ENCODE measurements at places on chromosomes 5 and 9.

DNA sequence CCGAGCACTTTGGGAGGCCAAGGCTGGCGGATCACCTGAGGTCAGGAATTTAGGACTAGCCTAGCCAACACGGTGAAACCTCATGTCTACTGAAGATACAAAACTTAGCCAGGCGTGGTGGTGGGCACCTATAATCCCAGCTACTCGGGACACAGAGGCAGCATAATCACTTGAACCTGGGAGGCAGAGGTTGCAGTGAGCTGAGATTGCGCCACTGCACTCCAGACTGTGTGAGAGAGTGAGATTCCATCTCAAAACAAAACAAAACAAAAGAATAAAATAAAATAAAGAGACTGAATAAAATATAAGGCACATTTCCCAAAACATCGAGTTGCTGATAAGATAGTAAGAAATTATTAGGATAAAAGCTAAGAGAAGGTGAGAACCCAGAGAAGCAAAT is 32.3 kb upstream of the GLDC start:
- no peak for DNase-seq

DNA sequence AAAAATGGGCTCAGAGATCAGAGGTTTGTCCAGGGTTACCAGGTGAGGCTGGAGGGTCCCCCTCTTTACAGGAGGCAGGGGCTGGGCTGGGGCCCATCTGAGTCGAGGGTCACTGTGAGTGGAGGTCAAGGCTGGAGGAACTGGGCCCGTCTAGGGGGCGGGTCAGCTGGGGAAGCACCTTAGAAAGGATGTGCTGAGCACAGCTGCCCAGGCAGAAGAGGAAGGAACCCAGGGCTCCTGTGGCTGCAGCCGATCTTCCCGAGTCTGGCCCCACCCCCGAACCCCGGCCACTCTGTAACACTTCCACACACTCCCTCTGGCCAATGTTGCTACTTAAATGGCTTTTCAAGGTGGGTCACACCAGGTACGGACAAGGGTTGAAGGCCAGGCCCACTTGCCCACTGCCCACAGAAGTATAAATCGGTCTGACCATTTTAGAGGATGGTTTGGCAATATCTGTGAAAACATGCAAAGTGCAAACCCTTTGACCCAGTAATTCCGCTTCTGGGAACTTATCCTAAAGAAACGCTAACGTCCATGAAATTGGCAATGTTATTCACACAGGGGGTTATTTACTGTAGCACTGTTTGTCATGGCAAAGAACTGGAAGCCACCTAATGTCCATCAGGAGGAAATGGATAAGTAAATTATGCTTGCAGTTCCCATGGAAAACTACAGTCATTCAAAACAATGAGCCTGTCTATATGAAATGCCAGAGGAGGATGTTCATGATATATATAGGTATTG is 30.5 kb upstream of the EEIG1 start:
- no peak for DNase-seq

DNA sequence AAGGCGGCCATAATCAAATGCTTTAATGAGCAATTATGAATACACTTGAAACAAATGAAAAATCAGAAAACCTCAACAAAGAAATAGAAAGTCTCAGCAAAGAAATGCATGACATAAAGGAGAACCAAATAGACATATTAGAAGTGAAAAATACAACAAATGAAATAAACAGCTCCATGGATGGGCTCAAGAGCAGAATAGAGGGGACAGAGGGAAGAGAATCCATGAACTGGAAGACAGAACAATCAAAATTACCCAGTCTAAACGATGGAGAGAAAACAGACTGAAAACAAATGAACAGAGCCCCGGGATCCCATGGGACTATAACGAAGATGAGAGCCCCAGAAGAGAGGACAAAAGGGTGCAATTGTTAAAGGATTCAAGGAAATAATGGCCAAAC is 6.6 kb upstream of the WWC1 start:
- no peak for DNase-seq

DNA sequence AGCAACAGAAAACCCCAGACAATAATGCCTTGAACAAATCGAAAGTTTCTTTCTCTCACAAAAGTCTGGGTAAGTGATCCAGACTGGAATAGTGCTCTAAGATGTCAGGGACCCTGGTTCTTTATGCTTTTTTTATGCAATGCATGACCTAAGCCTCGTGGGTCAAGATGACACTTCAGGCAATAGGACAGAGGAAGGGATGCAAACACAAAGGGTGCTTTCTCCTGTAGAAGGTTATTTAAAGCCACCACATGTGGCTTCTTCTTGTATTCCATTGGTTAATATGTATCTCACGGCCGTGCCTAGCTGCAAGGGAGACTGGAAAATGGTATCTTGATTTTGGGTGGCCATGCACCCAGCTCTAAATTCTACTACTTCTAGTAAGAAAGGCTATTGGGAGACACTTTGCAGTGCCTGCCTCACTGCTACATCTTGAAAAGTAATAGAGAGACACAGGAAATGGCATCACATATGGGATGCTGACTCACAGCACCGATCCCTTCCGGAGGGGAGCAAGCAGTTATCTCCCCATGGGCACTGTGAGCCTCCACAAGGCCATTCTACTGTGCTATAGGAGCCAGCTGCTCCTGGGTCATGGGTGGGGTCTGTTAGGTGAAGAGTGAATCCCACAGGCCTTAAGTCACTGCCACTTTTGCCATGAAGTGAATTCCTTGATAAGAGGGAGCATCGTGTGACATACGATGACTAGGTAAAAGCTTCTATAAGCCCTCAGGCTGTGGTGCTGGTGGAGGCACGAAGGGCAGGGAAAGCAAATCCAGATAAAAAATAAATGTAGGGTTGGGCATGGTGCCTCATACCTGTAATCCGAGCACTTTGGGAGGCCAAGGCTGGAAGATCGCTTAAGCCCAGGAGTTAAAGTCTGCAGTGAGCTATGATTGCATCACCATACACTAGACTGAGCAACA is 32.5 kb upstream of the RAB14 start:
- DNase-seq: no peak

DNA sequence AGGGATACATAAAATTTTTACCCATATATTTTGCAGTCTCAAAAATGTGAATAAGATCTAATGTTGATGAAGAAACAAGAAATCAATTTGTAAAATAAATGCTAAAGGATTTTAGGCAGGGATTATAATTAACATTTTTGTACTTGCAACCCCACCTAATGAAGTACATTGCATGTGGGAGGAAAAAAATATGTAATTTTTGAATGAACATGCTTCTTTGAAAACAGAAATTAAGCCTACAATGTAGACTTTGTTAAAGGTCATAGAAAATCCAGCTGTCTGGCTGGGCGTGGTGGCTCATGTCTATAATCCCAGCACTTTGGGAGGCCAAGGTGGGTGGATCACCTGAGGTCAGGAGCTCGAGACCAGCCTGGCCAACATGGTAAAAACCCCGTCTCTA is 15.6 kb downstream of the SLC27A6 start:
- DNase-seq: no peak

- DNase-seq: no peak
Observed at GRCh38 chr9:6215562-6215961, at the start of gene IL33. Gene IL33, plus strand, starts transcription at chr9:6215807. Its CDS starts 25,888 bp downstream, at chr9:6241695.

- DNase-seq: no peak
Observed at GRCh38 chr9:1535051-1535450, 480.1 kb upstream of the SMARCA2 start.

DNA sequence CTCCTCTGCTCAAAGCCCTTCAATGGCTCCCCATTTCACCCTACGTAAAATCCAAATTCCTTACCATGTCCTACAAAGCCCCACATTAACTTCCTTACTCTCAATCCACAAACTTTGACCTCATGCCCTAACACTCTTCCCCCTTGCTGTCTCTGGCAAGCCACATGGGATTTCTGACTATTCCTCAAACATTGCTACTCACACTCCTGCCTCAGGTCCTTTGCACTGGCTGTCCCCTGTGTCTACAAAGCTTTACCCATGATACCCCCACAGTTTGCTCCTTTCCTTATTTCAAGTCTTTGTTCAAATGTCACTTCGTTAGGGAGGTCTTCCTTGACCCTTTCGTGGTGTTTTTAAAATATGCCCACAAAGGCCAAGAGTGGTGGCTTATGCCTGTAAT is 40.4 kb upstream of the MATR3 start:
- no peak for DNase-seq

GRCh38 chr5:133124891-133125290 is 73.1 kb downstream of the HSPA4 start:
- no peak for DNase-seq

- DNase-seq: no peak
Observed at GRCh38 chr5:133241179-133242092, 189.6 kb downstream of the HSPA4 start.

GRCh38 chr5:113017881-113018635 is 41.5 kb downstream of the DCP2 start:
- DNase-seq: no peak

DNA sequence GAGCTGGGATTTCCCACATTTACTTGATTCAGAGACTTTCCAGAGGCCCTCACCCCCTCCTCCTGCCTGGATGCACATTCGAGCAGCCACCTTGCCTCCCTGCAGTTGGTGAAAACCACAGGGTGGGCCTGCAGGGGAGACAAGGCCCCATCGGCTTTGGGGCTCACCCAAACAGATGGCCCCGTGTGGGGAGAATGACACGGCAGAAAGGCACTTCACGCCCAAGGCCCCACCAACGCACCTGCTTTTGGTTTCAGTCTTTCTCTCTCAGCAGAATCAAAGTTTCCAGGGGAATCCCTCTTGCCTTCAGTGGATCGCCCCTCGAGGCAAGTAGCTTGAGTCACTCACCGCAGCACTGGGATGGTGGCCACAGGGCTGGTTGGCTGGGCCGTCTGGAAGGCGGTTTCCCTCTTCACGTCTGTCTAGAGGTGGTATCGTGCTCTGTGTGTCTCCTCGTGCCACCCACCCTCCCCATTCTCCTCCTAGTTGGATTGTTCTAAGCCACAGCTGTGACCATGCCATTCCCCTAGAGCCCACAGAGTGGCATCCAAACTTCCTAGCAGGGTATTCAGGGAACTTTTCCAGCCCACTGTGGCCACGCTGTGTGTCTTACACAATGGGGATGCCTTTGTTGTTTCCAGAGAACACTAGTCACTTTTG is 31.8 kb downstream of the SEC61B start:
- no peak for DNase-seq

DNA sequence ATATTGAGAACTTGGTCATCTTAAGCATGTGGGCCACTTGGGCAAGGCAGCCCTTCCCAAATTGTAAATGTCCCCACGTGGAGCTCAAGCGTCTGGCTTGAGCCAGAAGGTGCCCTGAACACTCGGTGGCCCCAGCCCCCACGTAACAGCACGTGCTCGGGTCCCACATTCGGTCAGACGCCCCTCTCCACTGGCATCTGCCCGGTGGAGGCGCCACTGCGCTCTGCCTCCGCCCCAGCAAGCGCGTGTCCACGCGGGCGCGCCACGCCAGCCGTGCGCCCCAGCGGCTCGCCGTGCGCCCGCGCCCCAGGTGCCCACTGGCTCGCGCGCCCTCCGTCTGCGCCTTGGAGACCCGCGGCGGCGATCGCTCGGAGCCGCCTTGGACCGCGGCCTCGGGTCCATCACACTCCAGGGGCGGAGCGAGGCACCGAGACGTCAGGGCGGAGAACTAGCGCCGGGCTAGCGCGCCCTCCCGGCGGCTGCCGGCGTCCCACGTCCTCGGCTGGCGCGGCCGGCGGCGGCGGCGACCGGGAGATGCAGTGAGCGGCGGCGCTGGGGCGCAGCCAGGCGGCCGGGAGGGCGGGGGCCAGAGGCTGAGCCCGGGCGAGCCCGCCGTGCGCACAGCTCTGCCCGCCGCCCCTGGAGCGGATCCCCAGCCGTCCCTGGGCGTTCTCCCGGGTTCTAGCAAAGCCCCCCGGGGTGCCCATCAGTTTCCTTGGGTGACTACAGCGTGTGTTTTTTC is at the start of gene PALM2AKAP2:
Gene PALM2AKAP2 (plus strand): TSS at position 488 of the 742 bp plus-strand sequence. CDS start 291 bp downstream, outside the sequence.
- DNase-seq: no peak

DNA sequence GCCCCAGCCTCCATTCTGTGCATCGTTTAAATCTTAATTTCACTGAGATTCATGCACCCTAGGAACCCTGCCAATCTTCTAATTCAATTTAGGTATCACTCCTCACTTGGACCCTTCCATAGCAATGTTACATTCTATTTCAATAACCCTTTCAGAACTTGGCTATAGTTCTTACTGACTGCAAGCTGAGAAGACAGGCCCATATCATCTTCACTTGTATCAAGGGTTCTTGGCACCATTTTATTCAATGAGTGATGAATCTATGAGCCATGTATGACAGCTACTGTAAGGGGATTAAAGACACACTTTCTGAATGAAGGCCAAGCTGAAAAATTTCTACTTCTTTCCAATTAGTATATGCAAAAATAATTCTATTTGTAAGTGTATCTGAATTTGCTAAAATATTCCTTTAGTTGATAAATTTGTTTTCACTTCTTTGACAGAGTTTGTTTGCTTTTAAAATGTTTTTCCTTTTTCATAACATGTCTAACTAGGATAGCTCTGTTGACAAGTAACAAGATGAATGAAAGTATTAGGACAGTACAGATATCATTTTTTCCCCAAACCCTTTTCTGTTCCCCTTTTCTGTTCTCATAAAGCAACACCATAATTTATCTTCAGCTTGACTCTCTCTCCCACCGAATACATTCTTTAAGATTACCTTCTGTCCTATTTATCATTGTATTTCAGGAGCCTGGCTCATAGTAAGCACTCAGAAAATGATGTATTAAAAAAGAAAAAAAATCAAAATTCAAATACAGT is 9.6 kb downstream of the ITGA2 start:
- DNase-seq: no peak

- no peak for DNase-seq
Observed at GRCh38 chr5:139744471-139745131, 51.0 kb upstream of the PSD2 start.

- no peak for DNase-seq
Observed at GRCh38 chr9:22446589-22446949, at the start of gene DMRTA1. Gene DMRTA1, plus strand, starts transcription at chr9:22446824. Its CDS starts 242 bp downstream, at chr9:22447066.

- no peak for DNase-seq
Observed at GRCh38 chr9:135126451-135127187, 39.2 kb downstream of the OLFM1 start.

DNA sequence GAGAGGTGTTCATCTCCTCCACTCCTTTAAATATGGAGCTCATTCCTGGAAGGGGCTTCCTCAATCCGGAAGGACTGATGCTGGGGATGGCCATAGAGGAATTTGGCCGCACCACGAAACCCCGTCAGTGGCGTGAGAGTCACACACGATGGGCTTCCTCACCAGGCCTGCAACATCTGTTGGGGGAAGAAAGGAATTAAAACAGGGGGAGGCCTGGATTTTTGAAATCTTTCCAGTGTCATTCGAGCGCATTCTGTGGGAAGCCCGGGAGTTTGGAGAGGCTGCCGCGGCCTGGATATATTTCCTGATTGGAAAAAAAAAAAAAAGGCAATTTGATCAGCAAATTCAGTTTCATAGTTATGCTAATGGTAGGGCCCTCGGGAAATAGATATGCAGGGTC is 76.3 kb upstream of the ORM1 start:
- DNase-seq: no peak

DNA sequence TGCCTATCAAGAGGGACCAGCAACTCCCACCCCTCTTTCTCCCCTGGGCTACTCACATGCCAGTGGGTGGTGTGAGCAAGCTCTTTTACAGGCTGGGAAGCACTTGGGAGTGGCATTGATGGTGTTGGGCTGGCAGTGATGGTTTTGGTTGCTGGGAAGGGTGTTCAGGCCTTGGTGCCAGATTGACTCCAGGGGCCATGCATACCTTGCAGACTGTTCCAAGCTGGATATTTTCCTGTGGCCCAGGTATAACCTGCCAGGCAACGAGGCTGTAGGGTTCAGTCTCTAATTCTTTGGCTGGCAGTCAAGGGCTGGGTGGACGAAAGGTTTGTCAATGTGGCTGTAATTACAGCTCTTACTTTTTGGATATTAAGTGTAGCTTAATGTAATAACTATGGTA is 177.3 kb downstream of the MACROH2A1 start:
- no peak for DNase-seq

- no peak for DNase-seq
Observed at GRCh38 chr5:31328040-31328733, 134.7 kb downstream of the CDH6 start.

- DNase-seq: no peak
Observed at GRCh38 chr5:71899865-71900342, 180.8 kb downstream of the CARTPT start.
